ENCODE measurements at places on chromosomes 11 and 22. TPM values are rescaled to one million over a fixed set of nuclear protein-coding genes. Genes with fewer than 3 reads are reported as not detected.
A peak's percentile ranks its signal among the peaks of the same experiment; 100 is the strongest.

Gene BARX2
- total RNA-seq: not detected

Gene LPXN
- total RNA-seq: 148 TPM

Gene FADS2
- total RNA-seq: 135 TPM

Gene LMF2
- total RNA-seq: 130 TPM

- no peak for DNase-seq
Observed at GRCh38 chr22:49453771-49454170, 373.9 kb downstream of the BRD1 start.

DNA sequence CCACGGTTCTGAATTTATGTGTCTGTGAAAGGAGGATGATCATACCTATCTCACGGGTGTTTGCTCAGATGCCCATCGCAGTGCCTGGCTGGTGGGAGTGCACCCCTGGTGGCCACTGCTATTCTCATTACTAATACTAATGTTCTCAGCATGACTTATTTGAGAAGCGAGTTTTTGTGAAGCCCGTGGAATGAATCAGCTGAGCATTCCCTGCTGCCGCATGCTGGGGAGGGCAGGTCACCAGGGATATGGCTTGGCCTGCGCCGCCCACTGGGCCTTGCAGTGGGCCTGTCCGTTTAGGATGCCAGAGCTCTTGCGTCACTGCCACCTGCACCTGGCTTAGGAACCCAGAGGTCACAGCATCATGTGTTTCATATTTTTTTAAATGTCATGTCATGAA, 16.9 kb downstream of the CTTN start:
- no peak for DNase-seq

- DNase-seq: no peak
Observed at GRCh38 chr11:82996966-82997606, 74.6 kb downstream of the RAB30 start.

DNA sequence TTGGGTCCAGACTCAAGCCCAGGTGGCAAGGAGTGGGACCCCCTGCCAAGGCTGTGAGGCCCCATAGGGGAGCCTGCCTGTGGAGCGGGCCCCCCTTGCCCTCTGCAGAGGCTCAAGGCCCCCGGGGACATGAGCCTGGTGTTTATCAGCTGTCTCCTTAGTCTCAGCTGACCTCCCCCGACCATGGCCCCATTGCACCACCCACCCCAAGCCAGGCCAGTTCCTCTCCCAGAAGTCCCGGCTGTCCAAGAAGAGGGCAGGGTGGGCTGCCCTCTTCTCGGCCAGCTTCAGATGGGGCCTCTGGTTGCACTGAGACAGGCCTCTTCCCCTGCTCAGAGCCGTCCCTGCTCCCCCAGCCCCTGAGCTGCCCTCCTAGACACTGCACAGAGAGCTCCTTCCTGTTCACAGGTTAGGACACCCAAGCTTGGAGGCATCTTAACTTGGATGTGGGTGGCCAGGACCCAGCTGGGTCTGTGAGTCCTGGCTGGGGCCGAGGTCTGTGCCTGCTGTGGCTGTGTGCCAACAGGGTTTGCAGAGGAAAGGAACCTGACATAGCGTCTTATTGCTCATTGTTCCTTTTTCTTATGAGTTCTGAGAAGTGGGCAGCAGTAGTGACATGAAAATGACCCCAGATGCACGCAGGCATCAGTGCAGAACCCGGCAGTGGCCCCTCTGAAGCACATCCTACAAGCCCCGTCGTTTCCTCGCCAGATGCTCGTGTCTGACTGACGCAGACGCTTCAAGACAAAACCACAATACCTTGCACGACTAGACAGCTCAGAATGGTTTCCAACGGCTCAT, 5.4 kb downstream of the TRABD start:
- peak; percentile 84 for DNase-seq

- no peak for DNase-seq
Observed at GRCh38 chr11:92236856-92237255, 12.2 kb downstream of the FAT3 start.

GRCh38 chr11:117641008-117641915, 155.8 kb downstream of the DSCAML1 start:
- no peak for DNase-seq

DNA sequence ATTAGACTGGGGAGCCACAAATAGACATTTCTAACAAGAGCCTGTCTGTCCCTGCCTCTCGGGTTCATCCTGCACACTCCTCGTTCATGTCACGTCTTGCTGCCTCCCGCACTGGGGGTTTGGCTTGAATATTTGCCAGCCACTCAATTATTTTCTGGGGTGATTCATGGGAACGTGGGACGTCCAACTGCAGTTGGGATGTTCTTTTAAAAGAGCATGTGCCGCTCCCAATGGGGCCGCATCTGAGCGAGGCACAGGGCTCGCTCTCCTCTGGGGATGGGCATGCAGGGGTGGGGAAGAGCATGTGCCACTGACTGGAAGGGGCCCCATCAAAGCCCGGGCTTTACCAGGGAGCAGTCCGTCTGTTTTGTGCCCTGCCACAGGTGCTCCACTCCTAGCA, 43.4 kb downstream of the PARVG start:
- DNase-seq: no peak

DNA sequence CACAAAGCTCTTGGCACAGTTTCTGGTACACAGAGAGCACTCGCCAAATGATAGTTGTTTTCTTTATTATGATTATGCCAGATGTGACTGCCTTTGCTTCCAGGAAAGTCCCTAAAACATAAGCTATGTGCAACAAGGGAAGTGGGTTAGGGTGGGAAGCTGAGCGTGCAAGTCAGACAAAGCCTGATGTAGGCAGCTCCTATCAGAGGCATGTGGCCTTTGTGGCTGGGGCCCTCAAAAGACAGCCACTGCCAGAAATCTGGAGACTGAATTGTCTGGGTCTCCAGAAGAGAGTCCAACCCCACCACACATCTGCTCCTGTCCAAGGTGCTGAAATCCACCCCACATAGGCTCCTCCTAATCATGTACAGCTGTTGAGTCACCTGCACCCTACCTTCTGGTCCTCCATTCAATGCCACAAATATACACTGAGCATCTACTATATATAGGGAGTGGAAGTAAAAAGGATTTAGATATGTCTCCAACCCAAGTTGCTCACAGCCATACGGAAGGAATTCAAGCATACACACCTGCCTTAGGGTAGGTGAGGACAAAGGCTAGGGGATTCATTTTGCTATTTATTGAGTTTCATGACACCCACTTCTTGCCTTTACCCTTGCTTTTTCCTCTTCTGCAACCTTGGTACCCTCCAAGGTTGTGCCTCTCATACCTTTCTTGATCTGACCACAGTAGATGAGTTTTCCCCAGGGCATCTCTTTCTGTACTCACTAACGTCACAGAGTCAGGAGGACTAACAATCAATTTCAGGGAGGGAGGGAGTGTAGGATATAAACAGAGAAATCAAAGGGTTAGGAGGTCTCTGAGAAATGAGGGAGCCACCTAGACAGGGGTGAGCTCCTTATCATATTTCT, 12.4 kb downstream of the SEC14L3 start:
- peak; percentile 41 for DNase-seq

- DNase-seq: no peak
Observed at GRCh38 chr11:45461514-45461913, 175.4 kb upstream of the SYT13 start.

DNA sequence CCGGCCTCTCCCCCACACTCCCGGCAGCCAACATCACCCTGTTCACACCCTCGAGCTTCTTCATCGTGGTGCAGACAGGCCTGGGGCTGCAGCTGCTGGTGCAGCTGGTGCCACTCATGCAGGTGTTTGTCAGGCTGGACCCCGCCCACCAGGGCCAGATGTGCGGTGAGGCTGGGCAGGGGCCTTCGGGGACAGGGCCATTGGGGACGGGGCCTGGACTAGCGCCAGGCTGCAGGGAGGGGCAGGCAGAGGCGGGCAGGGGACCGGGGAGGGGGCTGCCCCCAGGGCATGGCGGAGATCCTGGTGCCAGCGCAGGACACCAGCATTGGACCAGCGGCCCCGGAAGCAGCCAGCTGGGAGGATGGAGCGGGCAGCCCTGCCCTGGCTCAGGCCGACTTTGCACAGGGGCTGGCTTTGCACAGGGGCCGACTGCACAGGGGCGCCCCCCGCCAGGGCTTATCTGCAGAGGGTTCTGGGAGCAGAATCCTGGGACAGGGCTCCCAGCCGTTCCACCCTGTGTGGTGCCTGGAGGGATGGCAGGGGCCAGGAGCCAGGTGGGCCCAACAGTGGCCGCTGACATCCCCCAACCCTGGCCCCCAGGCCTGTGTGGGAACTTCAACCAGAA, 8.6 kb downstream of the MUC5B start:
- no peak for DNase-seq

GRCh38 chr11:64720167-64720566, 2.8 kb downstream of the NRXN2 start:
- DNase-seq: no peak

- no peak for DNase-seq
Observed at GRCh38 chr11:32341620-32342613, 93.4 kb downstream of the WT1 start.

DNA sequence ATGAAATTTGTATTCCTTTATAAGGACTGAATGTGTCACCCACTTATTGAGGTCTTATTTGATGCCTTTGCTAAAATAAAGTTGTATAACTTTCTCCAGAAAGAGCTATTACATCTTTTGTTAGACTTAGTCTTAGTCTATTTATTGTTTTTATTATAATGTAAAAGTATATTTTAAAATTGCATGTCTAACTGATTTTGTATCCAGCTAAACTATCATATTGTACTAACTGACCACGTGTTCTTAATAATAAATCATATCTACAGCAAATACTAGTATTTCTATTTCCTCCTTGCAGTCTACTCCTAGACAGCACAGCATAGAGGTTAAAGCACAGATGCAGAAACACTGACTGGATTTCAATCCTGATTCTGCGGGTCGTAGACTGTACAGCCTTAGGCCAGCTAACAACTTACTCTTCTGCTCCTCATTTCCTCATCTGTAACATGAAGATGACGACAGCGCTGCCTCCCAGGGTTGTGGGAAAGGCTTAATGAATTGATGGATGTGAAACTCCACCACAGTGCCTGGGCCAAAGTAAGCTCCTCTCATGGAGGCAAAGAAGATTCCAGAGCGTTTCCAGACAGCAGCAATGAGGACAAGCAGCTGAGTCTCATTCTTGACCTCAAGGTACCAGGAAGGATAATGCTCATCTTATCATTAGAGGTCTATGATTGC, 13.2 kb downstream of the IFITM10 start:
- no peak for DNase-seq

DNA sequence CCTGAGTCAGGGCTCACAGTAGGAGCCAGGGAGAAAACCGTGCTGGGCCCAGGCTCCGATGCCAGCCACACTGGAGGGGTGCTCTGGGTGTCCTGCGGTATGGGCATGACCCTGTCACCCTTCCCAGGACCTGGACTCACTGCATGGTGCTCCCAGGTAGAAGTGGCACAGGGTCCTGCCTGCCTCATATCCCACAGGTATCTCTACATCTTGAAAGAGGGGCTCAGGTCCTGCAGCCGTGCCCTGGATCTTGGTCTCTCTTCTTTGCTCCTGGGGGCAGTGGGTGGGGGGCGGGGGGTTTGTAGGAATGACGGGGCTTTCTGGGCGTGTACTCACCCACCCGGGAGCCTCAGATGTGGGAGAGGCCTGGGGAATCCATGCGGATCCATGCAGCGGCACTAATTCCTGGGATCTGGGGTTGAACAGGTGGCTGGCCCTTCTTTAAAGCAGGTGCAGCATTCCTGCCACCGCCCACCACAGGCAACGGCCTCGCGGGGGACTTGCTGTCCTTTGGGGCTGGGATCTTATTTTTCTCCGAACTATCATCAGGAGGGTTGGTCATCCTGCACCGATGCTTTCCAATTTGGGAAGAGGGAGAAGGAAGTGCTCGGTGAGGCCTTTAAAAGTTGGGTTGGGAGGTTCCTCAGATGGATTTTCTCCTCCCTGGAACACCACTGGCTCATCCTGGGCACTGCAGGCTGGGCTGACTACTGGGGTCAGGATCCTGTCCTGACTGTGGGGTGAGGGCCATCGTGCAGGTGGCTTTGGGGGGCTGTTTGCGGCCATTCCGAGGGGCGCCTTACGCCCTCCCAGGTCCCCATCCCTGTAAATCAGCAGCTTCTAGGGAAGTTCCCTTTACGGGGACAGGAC, 886.4 kb downstream of the BRD1 start:
- no peak for DNase-seq
